Substantia nigra (tissue), 51 donors: ENCODE measurements at places on chromosomes 1 and 21.
A peak's percentile ranks its signal among the peaks of the same experiment; 100 is the strongest.

DNA sequence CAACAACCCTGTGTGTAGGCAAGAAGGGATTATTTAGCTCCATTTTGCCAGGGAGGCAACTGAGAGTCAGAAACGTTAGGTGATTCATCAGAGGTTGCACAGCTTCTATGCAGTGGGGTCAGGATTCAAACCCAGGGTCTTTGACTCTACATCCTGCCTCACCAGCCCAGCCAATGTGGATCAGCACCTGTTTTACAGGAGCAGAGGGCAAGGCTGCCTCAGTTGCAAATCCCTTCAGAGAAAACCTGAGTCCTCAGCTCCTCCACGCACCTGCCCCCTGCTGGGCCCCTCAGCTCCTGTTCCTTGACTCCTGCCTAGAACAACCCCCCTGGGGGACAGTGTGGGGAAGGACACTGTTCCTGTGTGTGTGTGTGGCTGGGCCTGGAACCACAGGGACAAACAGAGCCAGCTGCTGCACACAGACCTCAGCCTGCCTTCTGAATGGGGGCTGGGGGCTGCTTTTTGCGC lies 61.6 kb downstream of the LRRN2 start:
- DNase-seq: no peak

- no peak for DNase-seq
Measured at GRCh38 chr21:41903559-41904351, 24.6 kb upstream of the PRDM15 start.

GRCh38 chr1:9294910-9295636 lies 2.4 kb downstream of the SPSB1 start:
- peak; percentile 19 for DNase-seq

GRCh38 chr1:220991959-220992704 lies 112.9 kb downstream of the HLX start:
- DNase-seq: no peak

GRCh38 chr1:162055062-162055461 lies 14.4 kb upstream of the NOS1AP start:
- DNase-seq: no peak

DNA sequence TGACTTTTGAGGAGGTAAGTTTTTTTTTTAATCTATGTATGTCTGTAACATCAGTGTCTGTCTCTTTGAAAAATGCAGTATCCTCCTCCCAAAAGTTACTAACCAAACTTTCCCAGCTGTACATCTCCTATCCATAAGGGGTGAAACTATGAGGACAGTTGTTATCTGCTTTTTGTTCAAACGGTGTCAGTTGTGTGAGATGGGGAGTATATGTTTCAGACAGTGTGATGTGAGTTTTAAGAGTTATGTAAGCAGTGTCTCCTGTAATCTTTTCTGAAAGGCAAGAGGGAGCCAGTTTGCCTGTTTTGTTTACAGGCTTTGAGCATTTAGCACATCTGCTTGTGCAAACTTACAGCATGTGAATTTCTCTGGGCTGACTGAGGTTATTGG lies 34.8 kb upstream of the CACYBP start:
- DNase-seq: no peak
